M059J (cell line): ENCODE measurements at places on chromosomes 2 and 18. TPM values are rescaled to one million over a fixed set of nuclear protein-coding genes. Genes with fewer than 3 reads are reported as not detected.

GRCh38 chr2:108182489-108182888 lies 57.3 kb upstream of the SULT1C3 start:
- peak; percentile 46 for DNase-seq

- peak; percentile 60 for DNase-seq
Measured at GRCh38 chr2:224196810-224197209, 157.7 kb upstream of the SERPINE2 start.

The DNER gene
- total RNA-seq = 13.9 and 21.5 TPM in 2 replicates

The HES6 gene
- total RNA-seq = 1.5 and 5.3 TPM in 2 replicates

The IL1RL2 gene
- total RNA-seq = not detected in 2 replicates

GRCh38 chr2:67486041-67486796 lies 89.1 kb downstream of the ETAA1 start:
- DNase-seq = peak; percentile 66

The GLB1L gene
- total RNA-seq = 6.2 and 8.0 TPM in 2 replicates

DNA sequence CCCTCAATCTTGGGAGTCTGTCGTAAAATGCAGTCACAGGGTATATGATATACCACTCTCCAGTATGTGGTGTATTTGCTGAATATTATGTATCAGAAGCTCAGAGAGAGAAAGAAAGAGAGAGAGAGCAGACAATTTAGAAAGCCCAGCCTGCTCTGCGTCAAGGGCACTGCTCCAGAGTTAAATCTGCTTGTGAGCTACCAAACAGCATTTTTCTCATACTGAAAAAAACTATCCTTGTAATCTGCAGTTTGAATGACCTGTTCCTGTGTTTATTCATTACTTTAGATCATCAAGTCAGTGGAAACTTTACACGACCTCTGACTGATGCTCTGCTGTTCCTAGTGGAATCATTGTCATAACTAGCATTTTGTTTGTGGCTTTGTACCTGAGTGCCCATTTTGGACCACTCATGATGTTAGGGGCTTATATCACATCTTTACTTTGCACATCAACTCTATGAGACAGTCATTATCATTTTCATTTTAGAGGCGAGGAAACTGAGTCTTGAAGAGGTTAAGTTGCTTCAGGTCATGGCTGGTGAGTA lies 89.2 kb upstream of the PELI1 start:
- DNase-seq = no peak

- DNase-seq = no peak
Measured at GRCh38 chr2:224158831-224159230, 119.7 kb upstream of the SERPINE2 start.

The SATB2 gene
- total RNA-seq = 7.5 and 7.8 TPM in 2 replicates

The ATP8B1 gene
- total RNA-seq = 39.5 and 68.5 TPM in 2 replicates

GRCh38 chr2:59032499-59032898 lies 791.4 kb upstream of the FANCL start:
- DNase-seq = no peak

The MAP3K19 gene
- total RNA-seq = not detected in 2 replicates

GRCh38 chr2:150369862-150370261 lies 117.6 kb downstream of the RND3 start:
- no peak for DNase-seq

The GPR45 gene
- total RNA-seq = not detected in 2 replicates

The PRKCE gene
- total RNA-seq = 5.9 and 6.0 TPM in 2 replicates

DNA sequence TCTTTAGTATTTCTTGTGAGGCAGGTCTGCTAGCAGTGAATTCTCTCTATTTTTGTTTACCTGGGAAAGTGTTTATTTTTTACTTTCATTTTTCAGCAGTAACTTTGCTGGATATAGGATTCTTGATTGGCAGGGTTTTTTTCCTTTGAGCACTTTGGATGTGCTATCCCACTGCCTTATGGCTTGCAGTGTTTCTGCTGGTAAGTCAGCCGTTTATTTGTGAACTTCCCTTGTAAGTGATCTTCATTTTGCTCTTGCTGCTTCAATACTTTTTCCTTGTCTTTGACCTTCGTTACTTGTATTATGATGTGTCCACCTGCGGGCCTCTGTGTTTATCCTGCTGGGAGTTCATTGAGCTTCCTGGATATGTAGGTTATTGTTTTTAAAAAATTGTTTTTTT lies 54.7 kb downstream of the SLC66A2 start:
- DNase-seq = no peak

The ANKRD53 gene
- total RNA-seq = 0.12 and 0.17 TPM in 2 replicates

DNA sequence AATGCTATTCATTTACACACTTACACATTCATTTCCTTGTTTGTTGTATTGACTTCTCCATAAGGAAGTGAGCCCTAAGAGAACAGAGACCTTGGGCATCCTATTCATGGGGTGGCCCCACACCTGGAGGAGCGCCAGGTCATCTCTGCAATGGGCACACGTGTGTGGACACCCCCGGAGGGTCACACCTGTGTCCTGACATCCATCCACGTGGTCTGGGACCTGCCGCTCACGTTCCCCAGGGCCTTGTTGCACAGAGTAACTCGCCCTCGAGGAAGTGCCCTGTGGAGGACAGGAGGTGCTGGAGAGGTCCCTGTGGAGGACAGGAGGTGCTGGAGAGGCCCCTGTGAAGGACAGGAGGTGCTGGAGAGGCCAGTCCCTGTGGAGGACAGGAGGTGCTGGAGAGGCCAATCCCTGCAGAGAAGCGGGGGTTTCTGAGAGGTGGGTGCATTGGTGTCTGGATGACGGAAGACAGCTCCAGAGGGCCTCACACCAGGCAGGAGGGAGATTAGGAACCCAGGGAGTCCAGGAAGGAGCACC lies 73.2 kb upstream of the GPC1 start:
- DNase-seq = no peak

DNA sequence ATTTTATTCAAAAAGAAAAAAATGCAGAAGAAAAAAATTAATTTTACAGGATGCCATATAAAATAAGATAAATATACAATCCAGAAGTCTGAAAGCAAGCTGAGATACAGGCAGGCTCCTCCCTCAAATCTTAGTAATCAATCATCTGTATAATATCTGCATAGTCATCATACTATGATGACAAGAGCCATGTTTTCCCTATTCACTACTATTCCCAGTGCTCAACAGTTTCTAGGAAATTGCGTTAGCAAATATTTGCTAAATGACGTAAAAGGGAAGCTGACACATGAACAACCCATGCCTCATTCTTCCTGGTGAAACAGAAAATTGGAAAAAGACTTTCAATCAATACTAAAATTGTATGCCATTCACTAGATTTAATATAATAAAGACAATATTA lies 793.2 kb downstream of the SUCLG1 start:
- DNase-seq = peak; percentile 7

- DNase-seq = no peak
Measured at GRCh38 chr2:109193807-109194619, 65.0 kb downstream of the SH3RF3 start.

The RGPD3 gene
- total RNA-seq = 0.02 and 0.05 TPM in 2 replicates

The RAB17 gene
- total RNA-seq = 0.30 and 1.8 TPM in 2 replicates
